DMS 273 treated with DMSO at 0.1 percent for 48 hours (cell line): ENCODE measurements at places on chromosomes 3 and 15.

GRCh38 chr15:77064539-77065308 lies 6.2 kb downstream of the TSPAN3 start:
- no peak for DNase-seq

GRCh38 chr15:92869263-92869940 lies 30.7 kb upstream of the CHD2 start:
- no peak for DNase-seq

- DNase-seq, result no peak
Observed at GRCh38 chr3:59286791-59287531, 237.1 kb upstream of the CFAP20DC start.

GRCh38 chr3:93981649-93982048 lies 1.7 kb downstream of the ARL13B start:
- DNase-seq, result no peak
